Myometrial cell (primary cell): ENCODE measurements at places on chromosomes 2 and 18. TPM values are rescaled to one million over a fixed set of nuclear protein-coding genes. Genes with fewer than 3 reads are reported as not detected.

The RAPGEF4 gene
- 0.18 and 0.86 TPM in 2 replicates for total RNA-seq

The ATP8B1 gene
- total RNA-seq, result 8.9 and 9.2 TPM in 2 replicates

The MPP4 gene
- 3.4 and 3.5 TPM in 2 replicates for total RNA-seq

The PDE1A gene
- total RNA-seq, result 7.4 and 11.2 TPM in 2 replicates

The IL18R1 gene
- 0.53 and 0.58 TPM in 2 replicates for total RNA-seq

The MCFD2 gene
- total RNA-seq, result 192 and 294 TPM in 2 replicates

The PRKCE gene
- 4.6 and 9.8 TPM in 2 replicates for total RNA-seq

The NR4A2 gene
- total RNA-seq, result 0.18 and 0.29 TPM in 2 replicates

The C1GALT1C1L gene
- total RNA-seq, result 0.86 and 3.9 TPM in 2 replicates

The B3GNT7 gene
- total RNA-seq, result 1.2 TPM in 1 of 2 replicates, not detected in the other

The PAX3 gene
- not detected in 2 replicates for total RNA-seq

The TMEM169 gene
- 1.1 and 2.0 TPM in 2 replicates for total RNA-seq

The APLF gene
- total RNA-seq, result 1.4 and 3.0 TPM in 2 replicates

The TMEM200C gene
- total RNA-seq, result not detected in 2 replicates

The SLC5A7 gene
- total RNA-seq, result not detected in 2 replicates

The IL18RAP gene
- total RNA-seq, result not detected in 2 replicates

The ASAP2 gene
- total RNA-seq, result 25.9 and 28.2 TPM in 2 replicates

The SKA1 gene
- 21.1 and 34.3 TPM in 2 replicates for total RNA-seq

The RMDN2 gene
- total RNA-seq, result 2.3 and 8.4 TPM in 2 replicates

The SNORC gene
- under 0.01 and 0.18 TPM in 2 replicates for total RNA-seq

The BMP10 gene
- total RNA-seq, result not detected in 2 replicates

The TRIM54 gene
- under 0.01 TPM in 1 of 2 replicates, not detected in the other for total RNA-seq

The PNPT1 gene
- 10.7 and 20.4 TPM in 2 replicates for total RNA-seq

The MFSD6 gene
- 8.7 and 11.5 TPM in 2 replicates for total RNA-seq

The PID1 gene
- 2.5 and 2.6 TPM in 2 replicates for total RNA-seq

The RGPD3 gene
- 0.18 TPM in 1 of 2 replicates, not detected in the other for total RNA-seq

The PTH2R gene
- total RNA-seq, result not detected in 2 replicates

The L3MBTL4 gene
- total RNA-seq, result not detected in 2 replicates

The BCL11A gene
- total RNA-seq, result under 0.01 and 0.18 TPM in 2 replicates

The TUBB8B gene
- not detected in 2 replicates for total RNA-seq

The HRH4 gene
- total RNA-seq, result not detected in 2 replicates

The TUBA3E gene
- total RNA-seq, result not detected in 2 replicates

The CNDP1 gene
- not detected in 2 replicates for total RNA-seq

The NPPC gene
- 0.58 TPM in 1 of 2 replicates, not detected in the other for total RNA-seq

The KCNG2 gene
- total RNA-seq, result 1.2 and 3.0 TPM in 2 replicates

The MC2R gene
- total RNA-seq, result not detected in 2 replicates

The RAX gene
- not detected in 2 replicates for total RNA-seq

The FN1 gene
- total RNA-seq, result 2,659 and 3,112 TPM in 2 replicates

The TBR1 gene
- total RNA-seq, result not detected in 2 replicates

The HOXD10 gene
- total RNA-seq, result 2.0 and 3.4 TPM in 2 replicates

The ITPRIPL1 gene
- total RNA-seq, result 1.4 and 3.5 TPM in 2 replicates

The ARHGEF33 gene
- total RNA-seq, result under 0.01 TPM in 1 of 2 replicates, not detected in the other

The SPHKAP gene
- not detected in 2 replicates for total RNA-seq

The C1QL2 gene
- not detected in 2 replicates for total RNA-seq
